ENCODE measurements at places on chromosomes 4 and X.
A peak's percentile ranks its signal among the peaks of the same experiment; 100 is the strongest.

DNA sequence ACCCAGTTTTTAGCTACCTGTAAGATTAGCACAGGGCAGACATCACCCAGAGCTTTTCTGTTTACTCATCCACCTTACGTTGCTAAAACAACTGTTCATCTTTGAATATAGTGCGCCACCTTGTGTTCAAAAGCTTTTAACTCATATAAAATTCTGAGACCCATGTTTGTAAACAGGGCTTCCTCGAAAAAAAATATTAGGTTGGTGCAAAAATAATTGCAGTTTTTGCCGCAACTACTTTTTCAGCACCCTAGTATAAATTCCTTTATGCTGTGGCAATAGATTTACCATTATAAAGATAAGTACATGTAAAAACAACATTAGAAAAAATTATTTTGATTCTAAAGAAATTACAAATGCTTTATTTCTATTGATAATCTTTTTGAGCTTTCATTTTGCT lies 147.9 kb downstream of the LRBA start:
- peak; percentile 65 for DNase-seq

- no peak for DNase-seq
Observed at GRCh38 chr4:141301216-141301615, 80.5 kb downstream of the ZNF330 start.

DNA sequence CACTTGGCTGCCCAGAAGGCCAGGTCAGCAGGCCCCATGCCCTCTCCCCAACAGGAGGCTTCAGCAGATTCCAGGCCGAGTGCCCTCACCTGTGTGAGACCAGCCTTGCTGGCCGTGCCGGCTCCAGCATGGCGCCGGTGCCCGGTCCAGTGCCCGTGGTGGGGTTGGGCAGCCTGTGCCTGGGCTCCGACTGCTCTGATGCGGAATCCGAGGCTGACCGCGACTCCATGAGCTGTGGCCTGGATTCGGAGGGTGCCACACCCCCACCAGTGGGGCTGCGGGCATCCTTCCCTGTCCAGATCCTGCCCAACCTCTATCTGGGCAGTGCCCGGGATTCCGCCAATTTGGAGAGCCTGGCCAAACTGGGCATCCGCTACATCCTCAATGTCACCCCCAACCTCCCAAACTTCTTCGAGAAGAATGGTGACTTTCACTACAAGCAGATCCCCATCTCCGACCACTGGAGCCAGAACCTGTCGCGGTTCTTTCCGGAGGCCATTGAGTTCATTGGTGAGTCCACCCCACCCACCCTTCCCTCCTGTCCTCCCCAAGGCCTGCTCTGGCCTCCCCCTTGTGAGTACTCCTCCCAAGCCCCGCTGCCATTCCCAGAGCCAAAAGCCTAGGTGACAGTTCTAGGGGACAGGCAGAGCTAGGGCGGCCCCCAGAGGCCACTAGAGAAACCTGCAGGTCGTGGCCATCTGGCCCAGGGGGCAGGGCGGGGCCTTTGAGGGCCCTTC lies 2.3 kb downstream of the DUSP9 start:
- DNase-seq = peak; percentile 87

- DNase-seq = no peak
Observed at GRCh38 chr4:7429069-7429416, 5.7 kb downstream of the PSAPL1 start.

GRCh38 chr4:111269439-111269838 lies 646.6 kb upstream of the PITX2 start:
- DNase-seq = no peak

GRCh38 chr4:80321341-80321740 lies 14.2 kb upstream of the CFAP299 start:
- DNase-seq = no peak

DNA sequence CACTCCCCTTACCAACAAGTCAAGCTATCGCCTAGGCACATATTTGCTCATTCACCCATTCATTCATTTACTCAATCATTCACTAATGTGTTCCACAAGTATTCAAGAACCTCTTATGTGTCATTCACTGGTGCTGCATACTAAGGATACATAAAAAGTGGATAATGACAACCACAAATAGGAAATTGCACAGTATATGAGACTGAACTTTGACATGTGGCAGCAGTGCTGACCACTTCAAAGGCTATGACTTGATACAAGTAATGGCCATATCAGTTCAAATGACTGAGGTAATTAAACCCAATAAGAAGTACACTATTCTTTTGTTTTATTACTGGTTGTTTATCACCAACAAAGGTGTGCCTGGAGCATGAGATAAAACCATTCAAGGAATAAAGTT lies 282.5 kb downstream of the KLHL13 start:
- no peak for DNase-seq

GRCh38 chr4:173091362-173091761 lies 77.2 kb upstream of the GALNT7 start:
- DNase-seq = no peak

DNA sequence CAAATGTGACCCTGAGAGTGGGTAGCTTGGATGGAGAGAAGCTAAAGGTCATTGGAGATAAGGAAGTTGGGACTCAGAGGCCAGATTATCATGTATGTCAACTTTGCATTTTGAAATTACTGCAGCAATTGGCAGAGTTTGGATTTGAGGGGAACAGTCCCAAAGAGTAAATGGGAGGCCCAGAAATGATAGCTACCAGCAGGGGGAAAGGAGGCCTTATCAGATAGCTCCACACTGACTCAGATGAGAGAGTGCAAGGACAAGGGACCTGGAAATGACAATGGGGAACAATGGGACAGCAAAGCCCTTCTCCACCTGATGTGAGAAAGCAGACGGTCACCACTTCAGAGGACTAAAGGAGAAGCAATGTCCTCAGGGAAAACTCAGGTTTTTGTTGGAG lies 201.5 kb upstream of the JADE1 start:
- no peak for DNase-seq

DNA sequence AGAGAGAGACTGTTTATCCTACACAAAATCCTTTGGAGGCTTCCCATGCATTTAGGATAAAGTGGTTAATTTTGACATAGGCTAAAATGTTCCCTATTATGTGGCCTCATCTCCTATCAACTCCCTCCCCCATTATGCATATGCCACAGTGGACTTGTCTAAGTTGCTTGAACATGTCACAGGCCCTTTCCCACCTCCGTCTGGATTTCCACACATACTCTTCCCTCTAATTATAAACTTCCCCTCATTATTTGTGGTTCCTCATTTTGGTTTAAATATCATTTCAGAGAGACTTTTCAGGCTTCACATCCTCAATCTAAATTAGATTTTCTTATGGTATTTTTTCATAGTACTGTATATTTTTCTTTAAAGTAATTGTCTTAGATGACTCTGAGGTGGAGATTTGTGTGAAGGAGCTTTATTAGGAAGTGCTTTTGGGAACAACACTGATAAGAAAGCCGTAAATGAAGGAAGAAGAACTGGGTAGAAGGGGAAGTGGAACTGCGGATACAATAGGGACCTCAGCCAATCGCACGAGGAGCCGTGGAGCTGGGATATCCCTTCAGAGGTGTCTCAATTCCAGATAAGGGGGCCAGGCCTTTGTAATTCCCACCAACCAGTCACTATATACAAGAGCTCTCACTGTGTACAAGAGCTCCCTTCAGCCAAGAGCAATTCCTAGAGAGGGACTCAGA lies 7.9 kb downstream of the C4orf17 start:
- DNase-seq = no peak

GRCh38 chr4:37891260-37892159 lies 626 bp downstream of the TBC1D1 start:
- DNase-seq = peak; percentile 76

GRCh38 chr4:38124961-38125360 lies 164.8 kb downstream of the PTTG2 start:
- DNase-seq = no peak

GRCh38 chr4:48046059-48046458 lies 29.5 kb downstream of the NIPAL1 start:
- no peak for DNase-seq

- DNase-seq = peak; percentile 22
Observed at GRCh38 chr4:1178300-1179088, 6.1 kb upstream of the SPON2 start.

- DNase-seq = no peak
Observed at GRCh38 chr4:164081371-164081770, 586.9 kb downstream of the TMA16 start.

DNA sequence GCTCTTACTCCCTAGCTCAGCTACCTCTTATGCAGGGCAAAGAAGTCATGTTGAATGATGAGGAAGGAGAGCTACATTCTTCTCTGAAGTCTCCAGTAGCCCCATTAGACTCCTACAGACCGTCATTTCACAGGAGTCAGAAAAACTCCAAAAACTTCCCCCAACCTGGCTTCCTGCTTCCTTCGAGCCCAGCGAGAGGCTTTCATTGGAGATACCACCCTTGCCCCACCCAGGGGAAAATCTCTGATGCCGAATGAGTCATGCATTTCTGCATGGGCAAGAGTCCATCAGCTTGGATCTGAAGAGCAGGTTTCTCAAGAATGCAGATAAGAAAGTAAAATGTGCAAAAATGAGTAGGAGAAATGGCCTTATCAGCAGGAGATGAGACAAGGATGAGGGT lies 53.0 kb downstream of the ARSF start:
- no peak for DNase-seq

DNA sequence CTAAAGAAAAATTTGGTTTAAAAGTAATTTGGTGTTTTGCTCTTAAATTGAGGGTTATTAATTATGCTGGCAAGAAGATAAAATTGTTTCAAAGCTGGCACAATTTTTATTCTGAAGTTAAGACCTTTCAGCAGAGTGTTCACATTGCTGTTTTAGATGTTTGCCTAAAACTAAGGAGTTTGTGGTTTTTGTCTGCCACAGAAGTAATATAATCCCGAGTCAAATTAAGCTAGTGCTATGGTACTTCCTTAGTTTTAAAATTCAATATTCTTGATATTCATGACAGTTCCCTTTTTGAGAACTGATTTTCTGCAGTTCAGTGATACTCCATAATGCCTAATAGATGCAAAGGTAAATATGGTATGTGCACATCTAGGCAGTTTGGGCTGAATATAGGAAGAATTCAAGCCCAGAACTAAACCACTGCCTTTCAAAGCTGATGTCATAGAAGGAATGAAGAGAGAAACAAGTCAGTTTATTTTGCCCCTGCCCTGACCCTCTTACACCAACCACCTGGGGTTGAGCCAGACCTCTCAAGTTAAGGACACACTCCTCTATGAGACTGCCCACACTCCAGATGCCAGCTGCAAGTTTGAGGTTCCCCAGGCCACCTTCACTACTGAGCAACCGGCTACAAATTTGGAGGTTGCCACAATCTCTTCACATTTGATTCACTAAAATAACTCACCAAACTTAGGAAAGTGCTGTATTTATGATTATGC lies 32.1 kb upstream of the VEGFC start:
- no peak for DNase-seq

GRCh38 chrX:14489437-14489836 lies 39.9 kb upstream of the GLRA2 start:
- no peak for DNase-seq

DNA sequence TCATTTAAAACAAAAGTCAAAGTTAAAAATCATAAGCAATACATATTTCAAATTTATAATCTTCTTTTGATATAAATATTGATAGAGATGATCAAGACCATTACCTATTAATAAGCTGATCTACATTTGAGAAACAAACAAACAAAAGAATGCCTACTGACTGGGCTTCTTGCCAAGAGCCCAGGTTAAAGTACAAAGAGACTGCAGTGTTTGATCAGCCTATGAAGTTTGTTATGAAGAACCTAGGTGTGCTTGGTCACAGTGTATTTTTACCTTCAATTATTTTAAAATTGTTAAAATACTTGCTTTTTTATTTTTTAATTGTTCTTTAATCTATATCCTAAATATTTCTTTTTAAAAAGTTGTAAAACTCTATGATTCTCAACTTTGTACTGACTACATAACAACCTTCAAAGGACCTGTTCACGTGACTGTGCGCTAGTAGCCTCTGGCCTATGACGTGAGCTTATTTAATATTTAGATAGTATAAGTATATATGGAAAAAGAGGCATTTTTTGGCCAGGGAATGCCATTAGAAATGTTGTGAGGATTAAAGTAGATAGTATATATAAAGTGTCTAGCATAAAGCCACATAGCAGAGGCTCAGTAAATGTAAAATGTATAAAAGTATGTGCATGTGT lies 11.4 kb upstream of the SLC39A8 start:
- no peak for DNase-seq

DNA sequence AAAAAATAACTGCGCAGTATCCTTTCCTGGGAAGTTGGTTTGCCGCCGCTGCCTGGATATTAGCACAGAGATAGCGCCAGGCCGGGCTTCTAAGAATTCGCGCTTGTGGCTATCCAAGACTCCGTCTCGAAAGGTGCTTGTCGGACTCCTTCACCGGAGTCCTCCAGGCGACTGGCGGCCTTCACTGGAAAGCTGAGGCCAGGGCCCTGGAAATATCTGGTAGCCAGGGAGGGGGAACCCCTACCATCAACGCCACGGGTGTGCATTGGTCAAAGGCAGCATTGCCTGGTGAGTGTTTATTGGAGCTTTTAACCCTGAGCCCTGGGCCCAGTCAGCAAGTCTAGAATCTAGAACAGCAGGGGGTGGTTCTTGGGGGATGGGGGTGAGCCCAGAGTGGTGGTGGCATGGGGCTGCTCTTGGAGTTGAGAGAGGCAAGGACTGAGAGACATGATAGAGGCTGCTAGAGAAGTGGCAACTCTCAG lies 577 bp upstream of the PIM2 start:
- DNase-seq = no peak

DNA sequence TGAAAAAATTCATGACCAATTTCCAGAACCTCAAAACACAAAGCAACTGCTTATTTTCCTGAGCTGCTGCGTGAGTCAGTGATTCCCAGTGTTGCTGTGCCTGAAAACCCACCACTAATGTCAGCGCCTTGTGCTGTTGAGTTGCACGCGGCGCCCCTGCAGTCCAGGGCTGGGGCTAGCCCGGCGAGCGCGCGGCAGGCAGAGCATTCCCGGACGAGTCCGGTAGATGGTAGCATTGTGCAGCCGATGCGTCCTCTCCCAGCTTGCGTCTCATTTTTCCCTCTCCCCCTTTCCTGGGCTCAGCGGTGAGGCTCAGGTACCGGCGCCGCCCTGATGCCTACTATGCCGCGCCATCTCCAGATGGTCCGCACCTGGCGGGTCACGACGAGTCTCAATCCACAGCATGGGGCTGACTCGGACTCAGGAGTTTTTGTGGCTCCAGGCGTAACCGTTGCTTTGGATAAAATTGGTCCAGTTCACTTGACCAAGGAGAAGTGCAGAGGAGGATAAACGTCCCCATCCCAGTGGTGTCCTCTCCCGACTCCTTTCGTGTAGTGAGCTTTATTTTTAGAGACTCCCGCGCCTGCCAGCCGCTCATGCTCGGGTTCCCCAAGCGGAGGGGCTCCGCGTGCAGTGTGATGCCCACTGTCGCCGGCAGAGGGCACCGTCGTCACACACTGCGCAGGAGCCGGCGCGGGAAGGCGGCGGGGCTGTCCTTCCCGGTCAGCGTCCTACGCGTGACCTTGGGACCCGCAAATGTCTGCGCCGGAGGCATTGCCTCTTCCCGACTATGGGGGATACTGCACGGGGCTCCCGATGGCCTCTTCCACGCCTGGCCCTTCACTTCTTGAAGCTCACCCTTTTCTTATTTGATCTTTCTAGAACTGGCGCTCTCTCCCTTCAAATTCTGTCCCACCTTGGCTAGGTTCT lies 53.6 kb upstream of the IGFBP7 start:
- DNase-seq = peak; percentile 84

Measured in GM13976 (cell line).